ENCODE measurements at places on chromosomes 11 and 22. TPM values are rescaled to one million over a fixed set of nuclear protein-coding genes. Genes with fewer than 3 reads are reported as not detected.
A peak's percentile ranks its signal among the peaks of the same experiment; 100 is the strongest.

MS4A6E gene
- not detected for total RNA-seq

TMEM86A gene
- total RNA-seq, result 6.2 TPM

DRD4 gene
- total RNA-seq, result 0.27 TPM

VPREB1 gene
- 3.5 TPM for total RNA-seq

TRPM5 gene
- total RNA-seq, result not detected

OR6A2 gene
- total RNA-seq, result 2.4 TPM

UPB1 gene
- under 0.01 TPM for total RNA-seq

PRRG4 gene
- 1.3 TPM for total RNA-seq

GRCh38 chr11:73070653-73071052, 71.5 kb downstream of the FCHSD2 start:
- no peak for DNase-seq

- no peak for DNase-seq
These were observed 10.9 kb downstream of the NCF4 start for GRCh38 chr22:36871669-36872081.

- DNase-seq, result peak; percentile 54
These were observed 3.9 kb upstream of the VSIG10L2 start for GRCh38 chr11:125941619-125942611.

GRCh38 chr22:20083157-20083890, 3.3 kb downstream of the DGCR8 start:
- DNase-seq, result no peak

DNA sequence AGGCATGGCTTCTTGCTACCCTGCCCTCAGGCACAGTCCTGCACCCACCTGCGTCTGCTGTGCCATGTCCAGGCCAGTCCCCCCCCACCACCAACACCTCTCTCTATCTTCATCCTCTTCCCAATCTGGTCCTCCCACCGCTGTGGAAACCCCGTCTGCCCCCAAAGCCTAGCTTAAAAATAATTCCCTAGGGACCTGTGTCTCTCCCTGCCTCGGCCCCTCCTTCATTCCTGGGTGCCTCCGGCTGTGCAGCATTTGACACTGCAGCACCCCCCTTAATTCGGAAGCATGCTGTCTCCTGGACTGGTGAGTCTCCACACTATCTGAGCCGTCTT, 2.5 kb upstream of the ASCL2 start:
- no peak for DNase-seq

- no peak for DNase-seq
These were observed 15.8 kb upstream of the CHADL start for GRCh38 chr22:41256254-41257253.

DNA sequence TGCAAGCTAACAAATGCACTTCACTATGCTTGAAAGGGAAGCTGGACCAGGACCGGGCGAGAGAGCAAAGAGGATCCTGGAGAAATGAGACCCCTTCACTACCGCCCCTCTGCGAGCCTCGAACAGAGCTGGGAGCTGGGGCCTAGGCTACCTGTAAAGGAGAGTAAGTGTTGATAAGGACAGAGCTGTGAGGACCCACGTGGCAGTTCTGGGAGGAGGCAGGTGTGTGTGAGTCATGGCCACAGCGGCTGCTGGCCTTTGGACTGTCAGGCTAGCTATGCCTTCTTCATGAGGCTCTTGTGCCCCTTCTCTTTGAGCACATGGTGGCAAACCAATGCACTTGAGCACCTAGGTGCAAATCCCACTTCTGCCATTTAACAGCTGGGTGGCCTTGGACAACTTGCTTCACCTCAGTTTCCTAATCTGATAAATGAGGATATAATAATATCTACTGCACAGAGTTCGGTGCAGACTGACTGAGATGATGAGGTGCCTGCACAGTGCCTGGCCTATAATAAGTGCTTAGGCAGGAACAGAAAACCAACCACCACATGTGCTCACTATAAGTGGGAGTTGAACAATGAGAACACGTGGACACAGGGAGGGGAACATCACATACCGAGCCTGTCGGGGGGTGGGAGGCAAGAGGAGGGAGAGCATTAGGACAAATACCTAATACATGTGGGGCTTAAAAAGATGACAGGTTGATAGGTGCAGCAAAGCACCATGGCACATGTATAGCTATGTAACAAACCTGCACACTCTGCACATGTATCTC, 35.3 kb upstream of the KCNJ11 start:
- no peak for DNase-seq

GRCh38 chr11:27735281-27735680, 35.0 kb upstream of the BDNF start:
- no peak for DNase-seq

- DNase-seq, result no peak
These were observed 129.5 kb downstream of the SLC1A2 start for GRCh38 chr11:35289821-35290220.

DNA sequence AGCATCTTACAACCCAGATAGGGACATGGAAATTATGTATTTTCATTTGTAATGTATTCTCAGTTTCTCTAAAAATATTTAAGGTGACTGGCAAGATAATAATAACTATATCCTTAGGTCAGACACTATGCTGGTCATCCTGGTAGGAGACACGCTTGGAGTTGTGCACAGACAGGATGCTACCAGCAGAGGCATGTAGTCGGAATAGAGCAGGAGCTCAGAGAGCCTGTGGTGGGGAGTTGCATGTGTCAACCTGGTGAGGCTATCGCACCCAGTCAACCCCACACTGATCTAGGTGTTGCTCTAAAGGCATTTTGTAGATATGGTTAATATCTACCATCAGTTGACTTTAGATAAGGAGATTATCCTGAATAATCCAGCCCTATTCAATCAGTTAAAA, 318.5 kb downstream of the MIAT start:
- no peak for DNase-seq

GRCh38 chr11:116256215-116256614, 516.6 kb downstream of the BUD13 start:
- no peak for DNase-seq

DNA sequence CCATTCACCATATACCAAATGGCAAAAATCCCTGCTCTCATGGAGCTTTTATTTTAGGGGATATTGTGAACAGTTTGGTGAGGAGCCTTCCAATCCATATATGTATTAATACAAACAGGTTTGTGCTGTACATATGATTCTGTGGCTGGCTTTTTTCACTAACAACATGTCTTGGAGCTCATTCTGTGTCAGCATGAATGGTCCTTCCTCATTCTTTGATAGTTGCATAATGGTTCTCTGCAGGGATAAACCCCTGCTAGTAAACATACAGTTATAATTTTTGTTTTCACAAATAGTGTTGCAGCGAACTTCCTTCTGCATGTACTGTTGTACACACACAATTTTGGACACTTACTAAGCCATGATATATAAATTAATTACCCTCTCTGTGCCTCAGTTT, 8.3 kb downstream of the PRR5L start:
- no peak for DNase-seq

DNA sequence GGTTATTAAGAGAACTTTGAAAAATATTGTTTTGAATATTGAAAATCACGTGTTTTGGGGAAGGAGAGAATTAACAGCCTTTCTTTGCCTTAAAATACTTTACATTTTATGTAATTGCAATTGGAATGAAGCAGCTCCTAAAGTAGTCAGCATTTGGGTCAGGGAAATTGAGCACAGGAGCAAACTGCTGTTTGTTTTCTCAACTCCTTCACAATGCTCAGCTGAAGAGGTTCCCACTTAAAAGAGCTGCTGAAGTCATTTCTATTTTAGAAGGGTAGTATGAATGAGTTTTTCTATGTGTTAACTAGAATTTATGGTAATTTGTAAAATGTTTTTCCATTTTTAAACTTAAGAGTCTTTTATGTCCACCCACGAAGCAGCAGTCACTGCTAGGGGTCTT, 8.1 kb upstream of the UCP2 start:
- no peak for DNase-seq

DNA sequence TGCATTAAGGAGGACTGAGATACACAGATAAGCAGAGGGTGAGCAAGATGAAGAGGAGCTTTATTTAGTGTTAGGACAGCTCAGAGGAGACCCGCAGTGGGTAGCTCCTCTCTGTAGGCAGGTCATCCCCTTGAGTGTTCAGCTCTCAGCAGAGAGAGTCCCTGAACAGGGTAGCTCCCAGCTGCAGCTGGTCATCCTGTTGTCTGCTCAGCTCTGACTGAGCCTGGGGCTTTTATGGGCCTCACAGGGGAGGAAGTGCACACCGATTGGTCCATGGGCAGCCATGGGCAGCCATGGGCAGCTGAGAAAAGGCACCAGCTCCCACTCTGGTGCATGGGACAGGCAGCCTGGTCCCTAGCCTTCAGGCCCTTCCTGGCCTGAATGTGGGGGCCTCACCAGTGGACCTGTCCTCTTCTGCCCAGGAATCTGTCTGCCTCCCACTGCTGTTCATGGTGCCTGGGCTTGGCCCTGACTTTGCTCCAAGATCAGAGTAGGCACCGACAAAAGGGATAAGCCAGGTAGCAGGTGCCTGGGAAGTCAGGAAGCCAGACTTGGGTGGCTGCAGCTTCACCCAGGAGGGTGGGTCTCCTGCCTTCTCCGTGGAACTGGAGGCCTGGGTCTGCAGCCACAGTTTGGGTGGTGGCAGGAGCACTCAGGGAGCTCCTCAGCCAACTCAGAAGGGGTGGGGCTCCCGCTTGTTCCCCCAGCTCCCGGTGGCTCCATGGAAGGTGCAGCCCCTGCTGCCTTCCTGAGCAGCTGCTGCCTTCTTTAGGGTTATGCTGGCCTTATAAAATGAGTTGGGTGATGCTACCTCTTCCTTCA, 54.7 kb downstream of the MYEOV start:
- no peak for DNase-seq

DNA sequence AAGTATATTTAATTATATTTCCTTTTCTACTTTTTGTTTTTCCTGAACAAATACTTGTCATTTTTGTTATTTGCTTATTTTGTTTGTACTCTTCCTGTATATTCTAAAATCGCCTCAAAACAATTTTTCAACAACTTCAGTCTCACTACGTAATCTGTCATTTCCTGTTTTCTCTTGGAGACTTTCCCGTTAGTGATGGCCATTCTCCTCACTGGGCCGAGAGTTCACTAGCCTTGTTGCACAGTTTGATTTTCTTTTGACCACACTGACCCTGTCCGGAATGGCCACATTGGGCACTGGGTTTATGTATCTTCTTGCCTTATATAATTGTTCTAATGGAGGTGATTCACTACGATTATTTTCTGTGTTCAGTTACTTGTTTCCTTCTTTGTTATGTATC, 726.1 kb downstream of the FAM181B start:
- no peak for DNase-seq

DNA sequence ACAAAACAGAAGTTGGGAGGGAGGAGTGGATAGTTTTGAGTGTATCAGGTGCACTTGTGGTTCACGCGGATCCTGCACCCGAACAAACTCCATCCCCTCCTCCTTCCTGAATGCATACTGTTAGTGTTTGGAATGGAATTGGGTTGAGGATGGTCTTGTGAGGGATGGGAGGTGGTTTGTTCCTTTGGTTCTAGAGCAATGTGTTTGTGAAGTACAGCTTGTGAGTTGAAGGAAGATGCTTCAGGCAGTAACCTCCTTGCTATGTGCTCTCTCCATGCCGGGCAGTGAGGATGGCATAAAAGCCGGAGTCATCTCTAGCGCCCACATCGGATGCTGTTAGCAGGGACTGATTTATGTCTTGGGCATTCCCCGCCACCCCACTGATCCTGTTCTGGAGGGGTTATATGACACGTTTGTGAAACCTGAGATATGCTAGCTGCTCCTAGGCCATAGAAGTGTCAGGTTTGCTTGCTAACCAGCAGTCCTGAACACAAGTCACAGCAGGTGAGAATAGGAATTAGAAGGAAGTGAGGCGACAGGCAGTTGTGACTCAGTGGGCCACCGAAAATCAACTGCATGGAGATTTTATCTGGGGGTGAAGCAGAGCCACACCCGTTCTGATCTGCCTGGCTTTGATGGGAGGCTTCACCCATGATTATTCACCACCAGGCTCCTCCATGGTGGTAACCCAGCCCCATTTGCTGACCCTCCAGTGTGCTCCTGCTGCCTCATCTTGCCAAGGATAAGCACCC, 2.2 kb downstream of the BCR start:
- peak; percentile 89 for DNase-seq

- DNase-seq, result no peak
These were observed 114.4 kb downstream of the OSBP2 start for GRCh38 chr22:30809086-30809485.

DNA sequence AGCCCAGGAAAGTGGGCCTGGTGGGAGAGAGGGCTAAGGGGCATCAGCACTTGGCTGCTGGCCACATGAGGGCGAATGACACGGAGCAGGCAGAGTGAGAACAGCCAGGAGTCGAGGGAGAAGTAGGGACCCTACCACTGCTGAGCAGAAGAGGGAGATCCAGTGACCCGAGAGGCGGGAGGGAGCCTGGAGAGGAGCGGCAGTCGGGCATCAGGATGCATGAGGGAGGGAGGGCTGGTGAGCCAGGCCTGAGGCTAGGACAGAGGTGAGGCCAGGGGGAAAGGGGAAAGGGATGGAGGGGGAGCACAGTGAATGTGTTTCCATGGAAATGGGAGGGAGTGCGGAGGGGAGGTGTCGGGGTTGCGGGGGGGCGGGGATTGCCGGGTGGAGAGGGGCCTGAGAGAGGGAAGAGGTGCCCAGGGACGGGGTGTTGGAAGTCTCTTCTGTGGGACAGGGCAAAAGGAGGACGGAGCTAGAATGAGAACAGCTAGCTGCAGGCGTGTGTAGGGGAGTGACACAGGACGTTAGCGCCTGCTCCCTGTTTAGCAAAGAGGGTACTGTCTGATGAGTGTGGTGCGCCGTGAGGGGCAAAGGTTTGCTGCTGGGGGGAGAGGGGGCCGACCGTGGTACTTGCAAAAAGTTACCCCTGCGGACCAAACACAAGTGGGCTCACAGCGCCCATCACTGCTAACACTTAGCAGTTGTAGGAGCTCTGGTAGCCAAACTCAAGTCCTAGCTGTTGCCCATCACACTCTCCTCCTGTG, 37.1 kb upstream of the WNT11 start:
- DNase-seq, result no peak

- no peak for DNase-seq
These were observed 34.3 kb upstream of the MICAL2 start for GRCh38 chr11:12075822-12076821.

DNA sequence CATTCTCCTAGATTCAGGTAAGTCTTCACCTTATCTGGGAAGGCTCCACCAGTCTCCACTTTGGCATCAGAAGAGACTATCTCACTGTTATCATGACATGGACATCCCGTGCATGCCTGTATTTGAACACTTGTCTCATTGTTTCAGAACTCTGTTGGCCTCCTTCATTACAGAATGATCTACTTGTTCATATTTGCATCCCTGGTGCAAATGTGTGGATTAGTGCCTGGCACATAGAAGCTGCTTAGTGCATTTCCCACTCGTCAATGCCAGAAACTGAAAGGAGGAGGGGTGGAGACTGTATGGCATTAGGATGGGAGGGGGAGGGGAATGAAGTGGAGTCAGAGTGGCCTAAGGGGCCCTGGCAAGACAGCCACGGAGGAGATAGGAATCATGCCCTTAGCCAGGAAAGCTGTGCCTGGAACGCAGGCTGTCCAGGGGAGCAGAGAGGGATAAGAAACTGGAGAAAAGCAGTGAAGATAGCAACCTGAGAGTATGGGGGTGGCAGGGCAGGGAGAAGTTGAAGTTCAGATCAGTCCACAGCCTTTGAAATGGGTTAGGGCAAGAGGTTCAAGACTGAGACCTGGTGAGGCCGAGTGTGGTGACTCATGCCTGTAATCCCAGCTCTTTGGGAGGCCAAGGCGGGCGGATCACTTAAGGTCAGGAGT, 53.8 kb upstream of the CAPRIN1 start:
- no peak for DNase-seq

GRCh38 chr11:62104816-62105653, 18.8 kb upstream of the INCENP start:
- no peak for DNase-seq

GRCh38 chr22:33923033-33923432, 2.8 kb upstream of the LARGE1 start:
- DNase-seq, result no peak

- no peak for DNase-seq
These were observed 23.7 kb upstream of the SORL1-AS1 start for GRCh38 chr11:121476379-121477032.
